GM12878 (cell line): ENCODE measurements at places on chromosomes 5 and 9.

GRCh38 chr9:100111235-100111634 is 12.2 kb downstream of the INVS start:
- no peak for DNase-seq

DNA sequence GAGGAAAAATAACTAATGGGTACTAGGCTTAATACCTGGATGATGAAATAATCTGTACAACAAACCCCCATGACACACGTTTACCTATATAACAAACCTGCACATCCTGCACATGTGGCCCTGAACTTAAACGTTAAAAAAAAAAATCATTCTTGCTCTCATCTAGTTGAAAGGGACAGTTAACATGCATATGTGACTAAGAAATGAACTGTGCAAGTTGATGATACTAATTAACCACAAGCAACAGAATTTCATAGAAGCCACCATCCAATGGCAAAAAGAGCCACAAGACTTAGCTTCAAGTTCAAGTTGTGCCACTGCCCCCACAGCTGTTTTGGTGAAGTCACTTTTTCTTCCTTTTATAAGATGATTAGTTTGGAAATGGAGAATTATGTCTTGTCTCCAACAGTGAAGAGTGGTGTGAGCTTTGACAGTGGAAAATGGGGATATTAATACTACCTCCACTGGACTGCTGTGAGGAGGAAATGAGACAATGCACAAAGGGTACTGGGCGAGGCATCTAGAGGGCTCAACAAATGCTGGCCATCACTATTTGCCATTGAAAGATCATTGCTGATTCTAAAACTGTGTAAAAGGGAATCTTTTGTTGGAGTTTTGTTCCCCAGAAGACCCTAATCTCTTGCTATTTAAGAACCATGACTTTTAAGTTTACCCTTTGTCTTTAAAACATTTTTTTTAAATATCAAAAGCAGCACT is 202.1 kb downstream of the EBF1 start:
- DNase-seq = no peak

DNA sequence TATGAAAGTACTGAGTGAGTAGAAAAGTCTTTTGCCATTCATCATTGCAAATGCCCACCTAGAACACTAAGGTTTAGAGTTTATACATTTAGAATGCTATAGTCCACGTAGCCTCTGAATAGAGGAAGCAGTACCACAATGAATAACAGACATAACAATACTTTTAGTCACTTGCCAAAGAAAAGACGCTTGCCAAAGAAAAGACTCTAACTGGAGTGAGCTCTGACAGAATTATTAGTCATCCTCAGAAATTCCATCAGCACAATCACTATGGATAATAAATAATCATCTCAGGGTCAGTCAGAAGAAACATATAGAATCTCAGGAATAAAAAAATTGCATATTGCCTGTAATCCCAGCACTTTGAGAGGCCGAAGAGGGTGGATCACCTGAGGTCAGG is 168.5 kb upstream of the TARS1 start:
- no peak for DNase-seq

GRCh38 chr9:123073991-123074422 is 40.5 kb downstream of the GPR21 start:
- DNase-seq = no peak

DNA sequence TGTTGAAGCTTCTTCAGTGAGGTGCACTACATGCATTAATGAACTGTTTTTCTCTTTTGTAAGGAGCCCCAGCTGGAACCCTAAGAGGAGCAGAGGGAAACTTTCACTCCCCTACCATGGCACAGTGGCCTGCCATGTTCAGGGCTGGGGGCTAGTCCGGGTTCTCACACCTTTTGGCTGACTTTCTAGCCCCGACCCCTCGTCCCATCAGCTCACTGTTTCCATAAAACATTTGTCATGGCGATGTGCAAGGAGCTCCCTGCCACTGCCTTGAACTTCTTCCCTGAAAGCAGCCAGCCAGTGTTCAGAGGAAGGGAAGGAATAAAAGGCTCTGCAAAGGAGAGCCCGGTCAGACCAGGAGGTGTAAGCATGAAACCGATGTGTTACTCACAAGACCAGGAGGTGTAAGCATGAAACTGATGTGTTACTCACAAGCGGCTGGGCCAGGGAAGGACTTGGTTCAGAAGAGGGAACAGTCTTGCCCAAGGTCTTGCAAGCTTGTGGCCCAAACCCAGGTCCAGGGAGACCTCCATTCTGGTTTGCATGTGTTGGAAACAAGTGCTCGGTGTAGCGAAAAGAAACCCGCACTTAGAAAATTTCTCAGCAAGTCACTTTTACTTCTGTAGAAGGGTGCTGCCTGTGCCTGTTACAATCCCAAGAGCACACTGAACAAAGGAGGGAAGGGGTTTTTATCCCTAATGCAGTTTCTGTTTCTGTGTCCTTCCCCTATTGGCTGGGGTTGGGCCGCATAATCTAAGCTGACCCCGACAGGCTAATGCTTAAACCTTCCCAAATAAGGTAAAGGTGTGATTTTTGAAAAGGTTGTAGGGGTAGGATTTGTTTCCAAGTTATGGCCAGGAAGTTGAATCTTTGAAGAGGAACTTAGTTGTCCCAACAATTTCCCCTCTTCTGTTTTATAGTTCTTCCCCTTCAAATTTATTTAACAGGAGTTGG is 3.4 kb upstream of the ABO start:
- DNase-seq = no peak

GRCh38 chr5:150024346-150024984 is 23.9 kb downstream of the HMGXB3 start:
- no peak for DNase-seq

DNA sequence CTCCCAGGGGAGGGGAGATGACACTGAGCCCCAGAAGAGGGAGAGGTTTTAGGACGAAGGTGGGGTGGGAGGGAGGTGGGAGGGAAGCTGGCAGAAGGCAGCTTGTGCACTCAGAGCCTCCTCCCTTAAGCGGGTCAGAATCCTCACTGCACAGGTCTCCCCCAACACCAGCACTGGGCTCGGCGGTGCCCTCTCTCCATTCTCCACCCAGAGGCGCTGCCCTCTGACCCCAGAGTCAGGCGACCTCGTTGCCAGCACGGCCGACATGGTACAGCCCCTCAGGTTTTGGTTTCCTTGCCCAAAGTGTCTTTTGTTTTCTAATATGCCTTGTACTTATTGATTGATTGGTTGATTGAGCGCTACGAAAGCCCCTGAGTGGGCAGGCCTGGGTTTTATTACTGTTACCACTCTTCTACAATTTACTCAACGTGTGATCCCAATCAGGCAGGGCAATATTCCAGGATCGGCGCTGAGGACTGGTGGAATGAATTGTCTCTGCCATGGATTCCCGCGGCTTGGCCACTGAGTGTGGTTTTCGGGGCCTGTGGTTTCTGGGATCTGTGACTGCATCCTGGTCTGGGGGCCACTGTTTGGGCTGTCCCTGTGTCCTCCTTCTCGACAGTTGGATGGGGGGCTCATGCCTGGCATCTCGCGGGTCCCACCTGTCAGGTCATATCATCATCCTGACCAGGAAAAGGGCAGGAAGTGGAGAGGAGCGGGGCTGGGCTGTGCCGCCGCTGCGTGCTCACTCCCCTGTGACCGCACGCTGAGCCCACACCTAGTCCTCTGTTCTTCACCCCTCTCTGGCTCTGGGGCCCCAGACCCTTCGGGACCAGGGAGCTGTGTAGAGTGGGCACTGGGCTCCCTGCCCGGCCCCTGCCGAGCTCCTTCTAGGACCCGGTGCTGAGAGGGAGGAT is 9.6 kb upstream of the FCN2 start:
- no peak for DNase-seq

- DNase-seq = no peak
Measured at GRCh38 chr5:98470747-98471146, 302.7 kb upstream of the RGMB start.

DNA sequence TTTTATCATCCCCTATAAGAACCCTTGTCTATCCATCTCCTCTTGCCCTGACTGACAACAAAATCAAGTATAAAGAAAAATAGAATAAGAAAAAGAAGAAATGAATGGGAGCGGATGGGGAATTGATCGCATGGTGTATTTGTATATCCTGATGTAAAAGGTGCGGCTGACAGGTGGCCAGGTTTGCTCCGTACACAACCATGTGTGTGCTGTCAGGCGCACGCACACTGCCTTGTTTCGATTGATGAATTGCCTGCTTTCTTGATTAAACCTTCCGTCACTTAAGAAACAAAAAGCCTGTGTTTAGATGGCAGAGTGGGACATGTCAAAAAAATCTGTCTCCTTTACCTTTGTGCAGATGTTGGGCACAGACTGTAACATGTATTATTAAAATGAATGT is 102.6 kb downstream of the MVB12B start:
- no peak for DNase-seq

DNA sequence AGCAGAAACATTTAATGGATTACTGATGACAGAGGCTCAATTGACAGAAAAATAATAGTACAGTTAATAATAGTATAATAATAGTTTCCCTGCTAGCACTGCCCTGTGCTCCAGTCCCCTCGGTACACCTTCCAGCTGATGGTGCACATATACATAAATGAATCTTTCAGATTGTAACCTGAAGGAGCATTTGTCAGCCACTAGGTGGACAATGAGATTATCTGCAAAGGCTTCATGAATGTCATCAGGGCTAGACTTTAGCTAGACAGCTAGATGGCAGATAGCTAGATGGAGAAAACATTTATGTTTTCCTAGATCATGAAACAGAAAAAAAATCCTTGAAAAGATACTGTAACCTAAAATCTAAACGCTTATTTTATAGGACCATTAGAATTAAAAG is 304.4 kb upstream of the SMC2 start:
- no peak for DNase-seq

GRCh38 chr5:65969539-65970393 is 43.4 kb downstream of the ERBIN start:
- DNase-seq = no peak

GRCh38 chr5:80184235-80185023 is 71.4 kb downstream of the SERINC5 start:
- DNase-seq = no peak

GRCh38 chr5:143560378-143560777 is 156.9 kb upstream of the NR3C1 start:
- no peak for DNase-seq

DNA sequence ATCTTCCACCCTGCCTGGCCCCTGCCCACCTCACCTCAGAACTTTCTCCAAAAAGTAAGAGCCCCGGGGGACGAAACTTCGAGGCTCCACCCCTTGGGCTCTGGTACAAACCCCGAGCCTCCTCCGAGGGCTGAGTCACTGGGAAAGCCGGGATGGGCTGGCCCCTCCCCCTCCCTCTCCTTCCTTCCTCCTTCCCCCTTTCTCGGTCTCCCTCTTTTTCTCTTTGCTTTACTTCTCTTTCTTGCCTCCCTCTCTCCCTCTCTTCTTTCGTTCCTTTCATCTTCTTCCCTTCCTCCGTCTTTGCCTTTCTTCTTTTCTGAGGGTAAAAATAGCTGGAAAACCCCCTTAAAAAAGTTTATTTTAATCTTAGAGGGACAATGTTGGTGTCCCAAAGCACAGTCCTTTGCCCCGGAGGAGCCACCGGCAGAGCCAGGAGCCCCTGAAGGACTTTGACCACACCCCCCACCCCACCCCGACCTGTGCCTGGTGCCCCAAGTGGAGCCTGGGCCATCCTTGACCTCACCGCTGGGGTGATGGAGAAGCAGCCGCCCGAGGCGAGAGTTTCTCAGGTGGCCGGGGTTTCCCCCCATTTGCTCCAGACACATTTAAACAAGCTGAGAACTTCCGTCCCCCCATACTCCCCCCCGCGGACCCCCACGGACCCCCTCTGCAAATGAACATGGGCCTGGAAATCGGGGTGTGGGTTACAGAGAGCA is 5.7 kb upstream of the NOTCH1 start:
- DNase-seq = no peak

- DNase-seq = no peak
Measured at GRCh38 chr5:164600929-164601535, 1095.6 kb downstream of the MAT2B start.

GRCh38 chr9:20573023-20573422 is 49.3 kb downstream of the MLLT3 start:
- DNase-seq = no peak

- DNase-seq = no peak
Measured at GRCh38 chr9:33437898-33438297, 9.5 kb downstream of the AQP3 start.

DNA sequence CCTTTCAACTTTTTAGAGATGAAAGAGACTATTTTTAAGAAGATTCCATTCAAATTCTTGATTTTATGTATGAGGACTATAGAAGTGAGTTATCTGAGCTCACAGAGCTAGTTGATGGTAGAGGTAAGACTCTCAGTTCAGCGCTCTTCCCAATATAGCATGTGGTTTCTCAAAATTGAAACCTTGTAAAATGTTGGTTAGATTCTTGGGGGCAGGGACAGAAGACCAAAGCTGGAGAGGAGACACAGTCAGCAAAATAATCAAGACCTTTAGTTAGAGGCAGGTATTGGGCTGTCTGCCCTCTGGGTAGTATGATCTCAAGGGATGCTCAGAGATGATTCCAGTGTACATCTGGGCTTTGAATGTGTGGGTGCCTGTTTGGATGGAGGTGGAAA is 246.4 kb downstream of the SH3GL2 start:
- DNase-seq = no peak

DNA sequence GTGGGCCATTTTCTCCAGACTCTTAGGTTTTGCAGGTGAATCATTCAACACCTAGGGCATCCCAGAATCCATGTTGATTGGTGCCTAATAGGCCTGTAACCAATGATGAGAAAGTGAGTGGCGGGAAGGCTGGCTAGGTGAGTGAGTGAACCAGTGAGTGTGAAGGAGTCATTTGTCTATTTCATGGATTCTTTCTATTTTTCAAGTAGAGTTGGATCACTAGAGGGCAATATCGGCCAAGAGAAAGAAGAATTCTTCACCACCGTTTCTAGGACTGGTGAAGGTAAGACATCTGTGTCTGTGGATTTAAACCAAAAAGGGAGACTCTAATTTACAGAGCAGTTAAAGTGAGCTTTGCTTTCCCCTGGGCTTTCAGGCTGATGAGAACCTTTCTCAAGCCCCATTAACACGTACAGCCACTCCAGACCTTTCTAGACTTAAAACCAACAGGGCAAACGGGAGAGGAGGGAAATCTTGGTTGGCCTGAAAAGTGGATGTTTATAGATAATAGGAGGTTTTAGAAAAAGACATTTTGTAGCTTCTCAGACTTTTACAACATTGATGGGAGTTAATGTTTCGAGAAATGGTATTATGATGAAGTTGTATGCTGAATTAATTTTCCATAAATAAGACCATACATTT is 114.3 kb upstream of the IL12B start:
- no peak for DNase-seq
